ENCODE measurements at places on chromosomes 4 and X.

- DNase-seq: no peak
Observed at GRCh38 chr4:156685308-156685707, 286.3 kb downstream of the PDGFC start.

DNA sequence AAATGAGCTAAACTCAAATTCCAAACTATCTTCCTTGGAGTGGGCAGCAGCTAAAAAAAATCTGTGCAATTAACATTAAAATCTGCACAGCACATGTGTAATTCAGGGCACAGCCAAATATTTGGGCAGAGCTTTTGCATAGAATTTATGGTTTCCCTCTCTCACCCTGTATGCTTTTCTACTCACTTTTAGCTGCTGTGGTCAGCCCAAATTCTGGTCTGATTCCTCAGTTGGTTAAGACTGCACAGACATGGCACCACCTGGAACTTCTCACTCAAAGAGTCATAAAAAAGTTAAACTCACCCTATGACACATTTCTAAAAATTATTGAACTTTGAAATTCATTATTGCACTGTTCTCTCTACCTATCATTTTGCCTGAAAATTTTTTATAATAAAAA, 4.9 kb upstream of the PLK4 start:
- peak; percentile 91 for DNase-seq

DNA sequence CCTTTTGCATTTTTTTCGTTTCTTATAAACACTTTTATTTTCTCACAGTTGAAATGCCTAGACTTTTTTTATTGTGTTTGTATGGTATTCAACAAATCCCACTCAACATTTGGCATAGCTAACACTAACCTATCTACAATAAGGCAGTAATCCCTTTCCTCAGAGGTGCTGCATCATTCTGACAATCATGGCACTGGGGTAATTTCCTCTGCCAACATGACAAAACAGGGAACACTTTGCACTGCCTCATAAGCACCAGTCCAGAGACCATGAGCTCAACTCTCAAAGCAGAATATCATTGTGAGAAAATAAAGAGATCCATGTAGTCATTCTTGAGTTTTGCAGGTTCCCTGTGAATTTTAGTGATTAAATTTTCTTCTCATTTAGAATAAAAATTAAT, 183.8 kb upstream of the INTU start:
- DNase-seq: no peak

DNA sequence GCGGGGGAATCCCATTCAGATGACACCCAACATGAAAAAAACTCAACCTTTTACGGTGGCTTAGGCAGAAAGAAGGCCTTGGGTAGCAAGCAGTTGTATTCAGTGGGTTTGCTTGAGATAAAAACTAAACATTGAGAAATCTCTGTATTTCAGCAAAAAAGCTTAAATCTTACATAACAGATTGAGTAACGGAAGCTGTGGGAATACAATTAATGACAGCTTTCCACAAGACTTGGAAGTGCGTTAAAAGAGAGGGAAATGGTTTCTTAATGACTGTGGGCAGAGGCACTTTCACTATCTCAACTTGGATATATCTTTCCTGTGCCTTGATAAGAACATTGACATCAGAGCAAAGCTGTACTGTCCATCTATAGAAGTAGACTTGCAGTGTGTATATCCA, 418.5 kb upstream of the HS3ST1 start:
- no peak for DNase-seq

DNA sequence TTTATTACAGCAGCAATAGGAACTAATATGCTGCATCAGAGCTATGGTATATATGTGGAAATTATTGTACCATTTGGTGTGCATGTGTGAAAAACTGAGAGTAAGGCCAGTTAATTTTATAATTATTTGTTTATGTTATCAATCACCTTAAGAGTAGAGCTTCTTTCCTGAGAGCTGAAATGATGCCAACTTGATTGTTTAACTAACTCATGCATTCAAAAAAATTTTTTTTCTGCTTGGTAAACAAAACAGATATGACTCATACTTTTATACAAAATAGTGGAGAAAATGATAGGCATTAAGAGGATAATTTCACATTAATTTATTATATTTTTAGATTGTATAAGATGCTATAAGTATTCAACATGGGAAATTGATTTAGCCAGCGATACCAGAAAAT, 622.7 kb downstream of the RAPGEF2 start:
- no peak for DNase-seq

DNA sequence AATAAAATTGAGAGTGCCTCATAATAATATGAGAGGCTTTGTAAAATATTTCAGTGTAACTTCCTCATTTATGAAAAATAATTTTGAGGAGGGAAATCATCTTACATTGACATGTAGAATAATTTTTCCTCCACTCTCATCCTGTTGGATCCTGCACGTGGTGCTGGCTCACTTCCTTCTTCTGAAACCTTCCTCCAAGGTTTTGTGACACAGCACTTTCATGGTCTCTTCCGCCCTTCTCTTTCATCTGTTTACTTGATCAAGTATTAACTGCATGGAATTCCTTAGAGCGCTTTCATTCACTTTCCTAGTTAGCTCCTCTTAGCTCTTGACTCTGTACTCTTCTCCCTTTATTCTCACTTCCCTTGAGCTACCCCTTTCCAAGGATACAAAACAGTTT, 246.5 kb downstream of the RAPGEF2 start:
- DNase-seq: no peak

- peak; percentile 25 for DNase-seq
Observed at GRCh38 chrX:68139791-68140190, 293.5 kb downstream of the OPHN1 start.

DNA sequence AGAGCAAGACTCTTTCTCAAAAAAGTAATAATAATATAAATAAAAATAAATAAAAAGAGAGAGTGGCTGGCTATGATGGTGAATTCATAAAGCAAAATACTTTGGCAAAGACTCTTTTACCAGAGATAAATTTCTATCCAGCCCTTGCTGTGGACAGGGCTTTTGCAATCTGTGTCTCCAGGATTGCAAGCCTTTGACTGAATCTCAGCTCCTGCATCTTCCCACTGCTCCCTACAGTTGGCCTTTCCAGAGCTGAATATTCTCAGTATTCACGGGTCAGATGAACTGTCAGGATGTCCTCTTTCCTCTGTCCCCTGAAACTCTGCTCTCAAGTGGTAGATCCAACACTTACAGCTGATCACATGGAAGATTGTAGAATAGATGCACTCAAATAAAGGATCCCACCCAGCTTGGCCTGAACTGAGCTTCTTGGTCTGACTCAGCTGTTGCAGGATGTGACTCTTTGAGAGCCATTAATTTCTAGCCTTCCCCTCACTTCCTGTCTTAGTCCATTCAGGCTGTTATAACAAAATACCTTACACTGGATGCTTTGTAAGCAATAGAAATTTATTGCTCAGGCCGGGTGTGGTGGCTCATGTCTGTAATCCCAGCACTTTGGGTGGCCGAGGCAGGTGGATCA, 123.4 kb upstream of the GUCY1A1 start:
- DNase-seq: peak; percentile 71

GRCh38 chrX:115591420-115591819, 30.4 kb downstream of the PLS3 start:
- DNase-seq: no peak
